ENCODE measurements at places on chromosomes 12 and 14.

- no peak for DNase-seq
Measured at GRCh38 chr12:49962861-49963765, 1.4 kb downstream of the AQP5 start.

- no peak for DNase-seq
Measured at GRCh38 chr12:51377099-51377984, 13.9 kb downstream of the GALNT6 start.

- no peak for DNase-seq
Measured at GRCh38 chr12:105570944-105571343, 240.5 kb downstream of the C12orf75 start.

DNA sequence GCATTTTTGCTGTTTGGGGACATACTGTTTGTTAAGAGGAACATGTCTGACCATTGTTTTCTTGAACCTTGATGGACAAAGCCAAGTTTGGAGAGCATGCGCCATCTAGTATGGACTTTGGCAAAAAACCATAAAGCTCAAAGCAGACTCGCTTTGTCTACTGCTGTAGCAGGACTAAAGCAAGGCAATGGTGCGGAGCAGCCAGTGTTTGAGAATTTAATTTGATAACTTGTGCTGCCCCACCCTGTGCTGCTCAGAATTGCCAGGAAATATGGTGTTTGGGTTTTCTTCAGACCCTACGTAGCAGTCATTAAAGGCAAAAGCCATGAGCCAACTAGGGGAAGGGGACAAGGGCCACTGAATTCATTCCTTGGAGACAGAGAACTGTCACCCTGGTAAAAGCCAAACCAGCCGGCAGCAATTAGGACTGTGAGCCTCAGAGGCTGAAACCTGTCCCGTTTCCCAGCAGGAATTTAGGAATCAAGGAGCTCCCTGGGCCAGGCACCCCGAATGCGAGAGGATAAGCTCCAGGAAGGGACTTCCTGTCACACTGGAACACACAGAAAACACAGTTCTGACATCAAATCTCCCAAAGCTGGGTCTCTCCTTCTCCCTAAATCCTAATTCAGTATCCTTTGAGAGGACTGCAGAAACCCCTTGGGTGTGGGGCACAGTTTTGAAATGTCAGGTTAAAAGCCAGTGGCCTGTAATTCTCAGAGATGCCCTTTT, 1.1 kb downstream of the AVIL start:
- no peak for DNase-seq

GRCh38 chr12:122528992-122529391, 1.9 kb downstream of the KNTC1 start:
- DNase-seq, result no peak

DNA sequence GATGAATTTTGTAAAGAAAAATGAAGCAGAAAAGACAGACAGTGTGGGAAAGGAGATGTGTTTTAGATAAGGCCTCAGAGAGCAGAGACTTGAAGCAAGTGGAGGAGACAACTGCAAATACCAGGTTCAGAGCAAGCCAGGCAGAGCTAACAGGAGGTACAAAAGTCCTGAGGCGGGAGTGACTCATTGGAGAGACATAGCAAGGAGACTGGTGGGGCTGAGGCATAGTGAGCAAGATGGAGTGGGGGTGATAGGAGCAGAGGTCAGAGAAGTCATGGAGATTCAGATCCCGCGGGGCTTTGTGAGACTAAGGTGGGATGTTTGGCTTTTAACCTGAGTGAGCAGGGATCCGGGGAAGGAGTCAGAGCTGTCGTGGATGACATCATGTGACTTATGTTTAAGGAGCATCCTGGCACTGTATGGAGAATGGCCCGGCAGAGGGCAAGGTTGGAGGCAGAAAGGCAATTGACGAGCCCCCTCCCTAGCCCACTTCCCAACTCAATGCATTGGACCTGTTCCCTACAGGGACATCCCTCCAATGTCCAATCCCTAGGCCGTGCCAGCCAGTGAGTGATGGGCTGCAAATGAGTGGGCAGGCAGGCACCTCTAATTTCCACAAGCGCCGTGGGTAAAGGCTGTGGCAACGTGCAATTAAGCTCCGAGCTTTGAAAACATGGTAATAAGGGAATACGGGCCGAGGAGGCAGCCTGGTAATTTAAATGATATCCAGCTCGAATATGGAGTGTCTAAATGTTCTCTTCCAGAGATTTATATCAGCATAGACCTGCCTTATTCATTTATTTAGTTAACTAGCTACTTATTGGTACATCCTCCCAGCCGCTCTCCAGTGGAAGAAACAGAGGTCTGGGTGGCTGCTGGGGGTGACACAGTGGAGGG, 206.8 kb upstream of the LHX5 start:
- DNase-seq, result no peak
